ENCODE measurements at places on chromosomes 7 and 10.

DNA sequence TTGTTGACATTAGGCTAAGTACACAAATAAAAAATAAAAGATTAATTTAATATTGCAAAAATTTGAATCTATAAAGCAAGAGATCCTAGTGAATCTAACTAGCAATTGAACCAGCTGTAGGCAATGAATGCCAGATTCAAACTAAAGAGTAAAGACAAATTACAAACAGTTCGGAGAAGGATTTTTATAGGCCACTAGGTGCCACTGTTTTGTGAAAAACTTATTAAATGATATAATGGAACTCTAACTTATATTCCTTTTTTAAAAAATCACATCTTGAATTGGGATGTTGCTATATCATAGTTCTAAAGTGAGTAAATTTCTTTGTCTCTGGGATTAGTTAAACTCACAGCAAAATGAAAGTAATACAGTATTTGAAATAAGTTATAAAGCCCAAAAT lies 39.1 kb upstream of the GNAI1 start:
- no peak for DNase-seq

- DNase-seq: no peak
Measured at GRCh38 chr7:43692582-43693373, 36.5 kb downstream of the COA1 start.

DNA sequence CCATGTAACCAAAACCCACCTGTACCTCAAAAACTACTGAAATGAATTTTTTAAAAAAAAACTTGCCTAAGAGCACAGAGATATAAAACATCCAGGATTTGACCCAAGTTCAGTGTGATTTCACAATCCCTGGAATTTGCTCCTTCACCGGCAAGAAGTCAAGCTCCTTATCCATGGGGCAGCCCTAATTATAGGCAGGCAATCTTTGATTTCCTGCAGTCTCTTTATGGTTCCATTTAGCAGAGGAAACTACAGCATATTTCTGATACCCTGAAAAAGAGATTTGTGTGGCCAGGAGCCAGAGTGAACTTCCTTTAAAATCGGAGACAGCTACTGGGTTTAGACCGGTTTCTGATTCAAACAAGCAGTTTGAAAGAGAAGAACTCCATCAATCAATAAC lies 154.1 kb downstream of the CALN1 start:
- DNase-seq: no peak

DNA sequence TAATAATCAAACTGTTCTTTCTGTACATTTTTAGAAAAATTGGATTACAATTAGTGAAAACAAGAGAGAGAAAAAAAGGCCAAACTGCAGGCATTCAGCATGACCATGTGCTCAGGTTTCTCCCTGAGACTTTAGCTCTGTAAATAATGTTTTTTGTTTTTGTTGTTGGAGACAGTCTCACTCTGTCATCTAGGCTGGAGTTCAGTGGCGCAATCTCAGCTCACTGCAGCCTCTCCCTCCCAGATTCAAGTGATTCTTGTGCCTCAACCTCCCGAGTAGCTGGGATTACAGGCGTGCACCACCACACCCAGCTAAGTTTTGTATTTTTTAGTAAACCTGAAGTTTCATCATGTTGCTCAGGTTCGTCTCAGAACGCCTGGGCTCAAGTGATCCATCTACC lies 23.0 kb downstream of the BZW2 start:
- DNase-seq: no peak

DNA sequence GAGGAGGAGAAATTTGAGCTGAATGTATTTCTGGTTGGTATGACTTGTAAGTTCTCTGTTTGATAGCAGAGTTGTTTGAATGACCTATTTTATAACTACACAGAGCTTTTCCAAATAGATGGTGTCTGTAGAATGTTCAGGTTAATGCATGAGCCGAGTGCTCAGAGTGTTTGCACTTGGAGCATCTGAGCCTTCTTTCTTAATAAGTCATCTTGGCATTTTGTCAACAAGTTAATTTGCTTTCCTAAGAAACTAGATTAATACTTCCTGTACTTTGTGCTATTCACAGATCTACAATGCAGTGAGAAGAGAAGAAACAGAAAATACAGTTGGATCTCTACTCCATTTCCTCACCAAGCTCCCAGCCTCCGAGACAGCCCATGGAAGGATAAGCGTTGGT lies 138.2 kb downstream of the PLCE1 start:
- no peak for DNase-seq

- no peak for DNase-seq
Measured at GRCh38 chr7:140972876-140973829, 41.6 kb downstream of the MRPS33 start.

- no peak for DNase-seq
Measured at GRCh38 chr7:101693498-101694091, 64.5 kb upstream of the MYL10 start.

DNA sequence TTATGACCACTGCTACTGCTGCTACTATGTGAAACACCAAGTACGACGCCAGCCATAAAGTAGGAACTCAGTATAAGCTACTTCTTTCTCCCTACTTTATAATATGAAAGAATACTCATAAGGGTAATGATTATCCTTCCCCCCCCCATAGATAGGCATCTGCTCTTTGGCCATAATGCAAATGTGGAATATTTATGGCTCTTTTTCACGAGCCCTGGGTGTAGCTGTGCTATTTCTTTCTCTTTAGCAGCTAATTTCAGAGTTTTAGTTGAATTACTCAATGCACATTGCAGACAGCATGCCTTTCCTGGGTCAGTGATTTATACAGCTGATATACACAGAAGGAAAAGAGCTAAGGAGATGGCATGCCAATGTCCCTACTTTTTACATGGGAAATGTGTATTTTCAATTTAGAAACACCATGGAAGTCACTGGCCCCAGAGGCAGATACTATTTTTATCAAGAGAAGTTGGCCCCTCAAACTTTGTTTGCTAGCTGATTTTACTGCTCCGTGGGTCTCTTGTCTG lies 234.1 kb upstream of the KIAA1217 start:
- no peak for DNase-seq

DNA sequence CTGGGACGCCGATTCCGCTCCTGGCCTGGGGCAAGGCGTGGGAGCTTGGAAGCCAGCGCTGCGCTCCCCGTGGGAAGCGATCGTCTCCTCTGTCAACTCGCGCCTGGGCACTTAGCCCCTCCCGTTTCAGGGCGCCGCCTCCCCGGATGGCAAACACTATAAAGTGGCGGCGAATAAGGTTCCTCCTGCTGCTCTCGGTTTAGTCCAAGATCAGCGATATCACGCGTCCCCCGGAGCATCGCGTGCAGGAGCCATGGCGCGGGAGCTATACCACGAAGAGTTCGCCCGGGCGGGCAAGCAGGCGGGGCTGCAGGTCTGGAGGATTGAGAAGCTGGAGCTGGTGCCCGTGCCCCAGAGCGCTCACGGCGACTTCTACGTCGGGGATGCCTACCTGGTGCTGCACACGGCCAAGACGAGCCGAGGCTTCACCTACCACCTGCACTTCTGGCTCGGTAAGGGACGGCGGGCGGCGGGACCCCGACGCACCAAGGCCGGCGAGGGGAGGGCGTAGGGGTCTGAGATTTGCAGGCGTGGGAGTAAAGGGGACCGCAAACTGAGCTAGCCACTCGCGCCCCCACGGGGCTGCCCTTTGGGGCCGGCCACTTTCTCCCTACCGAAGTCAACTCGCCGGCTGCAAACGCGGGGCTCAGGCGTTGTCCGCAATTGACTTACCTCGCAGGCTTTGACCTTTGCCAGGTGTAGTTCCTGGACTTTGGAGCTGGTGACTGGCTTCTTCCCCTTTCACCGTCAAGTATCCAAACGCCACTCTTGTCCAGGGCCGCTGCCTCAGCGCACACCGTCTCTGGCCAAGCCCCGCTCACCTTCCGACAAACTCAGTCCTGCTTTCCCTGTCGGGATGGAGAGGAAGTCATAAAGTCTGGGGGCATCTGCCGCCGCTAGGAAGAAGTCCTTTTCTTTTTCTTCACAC lies at the start of gene SCIN:
Gene SCIN (plus strand): TSS at position 187 of the 928 bp plus-strand sequence. CDS start 67 bp downstream, at position 254.
- DNase-seq: no peak

DNA sequence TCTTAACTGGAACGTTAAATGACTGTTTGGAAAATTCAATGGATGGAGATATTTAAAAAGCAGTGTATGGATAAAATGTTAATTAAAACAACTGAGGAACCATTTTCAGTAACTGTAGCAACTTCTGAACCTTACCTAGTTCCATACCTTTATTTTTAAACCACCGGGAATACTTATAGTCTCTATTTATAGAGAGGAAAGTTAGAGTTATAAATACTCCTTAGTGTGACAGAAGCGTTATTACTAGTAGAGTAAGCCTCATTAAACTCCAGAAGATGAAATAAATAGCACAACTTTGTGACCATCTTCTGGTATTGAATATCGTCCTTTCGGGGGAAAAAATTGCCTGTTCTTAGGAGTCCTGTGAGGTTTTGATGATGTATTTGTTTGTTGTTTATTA lies 114.9 kb downstream of the LCOR start:
- no peak for DNase-seq

DNA sequence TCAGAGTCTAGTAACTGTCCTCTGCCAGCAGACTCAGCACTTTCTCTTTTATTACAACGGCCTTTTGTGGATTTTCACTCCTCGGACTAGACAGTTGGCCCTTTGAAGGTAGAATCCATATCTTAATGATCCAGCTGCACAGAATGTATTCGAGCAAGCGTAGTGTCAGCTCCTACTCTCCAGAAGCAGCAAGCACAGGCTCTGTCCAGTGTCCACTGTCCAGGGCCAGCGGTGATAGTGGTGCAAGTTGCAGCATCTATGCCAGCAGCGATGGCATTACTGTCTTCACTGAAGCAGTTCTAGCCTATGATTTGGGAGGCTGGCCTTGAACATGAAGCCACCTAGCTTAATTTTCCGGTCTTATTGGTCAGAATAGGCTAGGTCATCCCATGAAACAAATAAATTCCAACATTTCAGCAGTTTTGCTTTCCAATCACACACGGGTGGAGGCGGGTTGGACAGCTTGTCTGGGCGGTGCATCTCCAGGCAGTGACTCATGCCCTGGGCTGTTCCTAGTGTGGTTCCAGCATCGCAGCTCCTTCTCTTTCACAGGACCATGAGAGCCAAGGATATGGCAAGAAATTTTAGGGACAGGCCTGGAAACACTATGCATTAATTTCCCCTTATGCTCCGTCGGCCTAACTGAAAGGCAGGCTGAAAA lies 108.6 kb upstream of the KCNMA1 start:
- no peak for DNase-seq

- no peak for DNase-seq
Measured at GRCh38 chr7:82166260-82167015, 277.1 kb downstream of the CACNA2D1 start.

DNA sequence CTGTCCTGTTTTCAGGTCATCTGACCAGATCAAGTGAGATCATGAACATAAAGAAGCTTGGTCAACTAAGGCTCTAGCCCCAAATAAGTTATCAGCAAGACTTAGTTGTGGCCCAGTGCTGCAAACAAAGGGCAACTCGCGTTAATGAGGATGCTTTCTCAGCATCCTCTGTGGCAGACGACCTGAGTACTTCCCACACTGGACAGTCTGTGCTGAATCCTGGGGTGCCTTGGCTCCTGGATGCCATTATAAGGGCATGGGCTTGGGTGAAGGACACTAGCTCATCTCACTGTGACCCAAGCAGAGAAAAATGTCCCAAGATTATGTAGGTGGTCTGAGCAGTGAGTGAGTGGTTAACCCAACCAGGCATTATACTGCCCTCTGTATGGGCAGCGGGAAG lies 13.9 kb downstream of the CPA5 start:
- DNase-seq: no peak

DNA sequence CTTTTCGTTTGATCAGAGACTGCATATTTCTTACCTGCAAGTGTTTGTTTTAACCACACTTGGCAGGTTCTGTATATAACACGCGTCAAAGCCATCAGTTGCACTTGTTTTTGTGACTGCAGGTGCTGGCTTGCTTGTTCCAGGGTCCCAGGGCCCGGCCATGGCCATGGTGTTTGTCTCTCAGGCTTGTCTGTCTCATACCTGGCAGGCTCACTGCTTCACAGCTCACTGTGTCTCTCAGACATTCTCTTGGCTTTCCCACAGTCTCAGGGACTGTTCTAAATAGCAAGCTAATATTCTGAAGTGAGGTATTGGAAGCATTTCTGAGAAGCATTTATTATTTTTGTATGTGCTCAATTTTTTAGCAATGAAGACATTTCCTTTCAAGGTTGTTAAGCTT lies 46.9 kb downstream of the GPR141 start:
- DNase-seq: no peak

- no peak for DNase-seq
Measured at GRCh38 chr10:62826273-62826672, 10.1 kb upstream of the EGR2 start.

GRCh38 chr7:139597028-139597427 lies 73.5 kb downstream of the CLEC2L start:
- no peak for DNase-seq

DNA sequence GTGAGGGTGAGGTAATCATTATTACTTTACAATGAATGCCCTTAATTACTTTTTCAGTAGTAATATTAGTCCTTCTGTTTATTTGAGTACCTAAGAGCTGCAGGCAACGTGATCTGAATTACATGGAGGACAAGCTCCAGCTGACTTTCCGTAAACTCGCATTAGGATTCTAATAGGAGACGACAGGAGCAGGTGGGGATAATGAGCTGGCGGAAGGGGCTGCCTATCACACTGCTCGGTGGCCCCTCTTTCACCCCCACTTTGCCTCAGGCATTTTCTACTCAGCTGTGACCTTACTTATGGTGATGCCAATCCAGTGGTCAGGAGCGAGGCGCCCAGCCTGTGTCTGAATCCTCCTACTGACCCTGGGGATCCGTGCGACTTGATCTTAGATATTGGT lies at the start of gene C7orf33:
Gene C7orf33 (plus strand): TSS at position 296 of the 400 bp plus-strand sequence. CDS start 160 bp downstream, outside the sequence.
- DNase-seq: no peak

- DNase-seq: no peak
Measured at GRCh38 chr7:93921607-93922566, at the start of gene GNG11. TSS of gene GNG11 (plus strand) at chr7:93921735. CDS start at chr7:93922138, 403 bp downstream.

DNA sequence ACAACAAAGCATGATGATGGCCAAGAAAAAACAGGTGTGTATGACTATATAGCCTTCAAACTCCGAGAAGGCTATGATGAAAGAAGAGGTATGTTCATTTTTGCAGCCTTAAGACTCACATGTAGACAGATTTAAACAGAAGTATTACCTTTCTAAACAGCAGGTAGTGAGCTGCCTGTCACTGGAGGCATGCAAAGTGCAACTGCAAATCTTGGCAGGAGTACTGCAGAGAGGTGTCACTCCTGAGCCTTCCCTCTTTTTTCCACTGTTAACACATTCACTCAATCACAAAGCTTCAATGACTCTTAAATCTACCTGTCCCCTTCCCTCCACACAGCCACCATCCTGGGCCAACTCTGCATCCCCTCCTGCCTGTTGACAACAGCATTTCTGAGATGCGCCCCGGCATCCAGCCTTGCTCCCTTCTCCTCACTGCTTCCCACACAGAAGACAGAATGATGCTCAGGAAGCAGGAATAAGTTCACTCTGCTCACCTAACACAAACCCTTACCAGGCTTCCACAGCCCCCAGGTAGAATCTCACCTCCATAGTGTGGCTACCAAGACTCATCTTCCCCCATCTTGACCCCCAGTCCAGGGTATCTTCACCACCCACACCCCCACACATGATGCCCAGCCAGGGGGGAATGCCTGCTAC lies 161.9 kb upstream of the ZMIZ1 start:
- no peak for DNase-seq

- no peak for DNase-seq
Measured at GRCh38 chr7:150357771-150358427, 10.7 kb upstream of the REPIN1 start.

- DNase-seq: no peak
Measured at GRCh38 chr7:133230591-133231194, 22.2 kb upstream of the EXOC4 start.

GRCh38 chr10:1567742-1568495 lies 169.4 kb downstream of the ADARB2 start:
- no peak for DNase-seq

GRCh38 chr7:104363355-104363754 lies 35.0 kb downstream of the LHFPL3 start:
- DNase-seq: no peak

- DNase-seq: no peak
Measured at GRCh38 chr10:70974351-70974901, 86.1 kb upstream of the PCBD1 start.
